ENCODE measurements at places on chromosomes 4 and X.

DNA sequence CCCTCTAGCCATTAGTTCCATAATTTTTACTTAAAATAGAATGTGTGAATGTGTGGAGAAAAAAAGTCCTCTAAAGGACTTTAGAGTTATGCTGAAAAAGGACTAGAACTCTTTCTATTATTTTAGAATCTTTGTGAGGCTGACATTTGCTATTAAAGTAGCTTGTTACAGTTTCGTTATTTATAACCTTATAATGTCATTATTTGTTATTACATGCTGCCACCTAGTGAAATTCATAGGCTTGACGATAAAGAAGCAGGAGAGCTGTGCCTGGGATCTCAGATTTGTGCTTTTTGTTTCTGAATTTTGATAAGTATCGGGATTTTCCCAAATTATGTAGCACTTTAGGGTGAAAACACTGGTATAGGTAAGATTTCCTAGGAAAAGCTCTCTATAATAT is 38.5 kb upstream of the TAPT1 start:
- DNase-seq = no peak

GRCh38 chrX:137545711-137546651 is 19.9 kb upstream of the ZIC3 start:
- no peak for DNase-seq

GRCh38 chr4:150694438-150694837 is 112.5 kb downstream of the MAB21L2 start:
- DNase-seq = no peak

- no peak for DNase-seq
These were observed 221.3 kb downstream of the DCTD start for GRCh38 chr4:182695842-182696241.

DNA sequence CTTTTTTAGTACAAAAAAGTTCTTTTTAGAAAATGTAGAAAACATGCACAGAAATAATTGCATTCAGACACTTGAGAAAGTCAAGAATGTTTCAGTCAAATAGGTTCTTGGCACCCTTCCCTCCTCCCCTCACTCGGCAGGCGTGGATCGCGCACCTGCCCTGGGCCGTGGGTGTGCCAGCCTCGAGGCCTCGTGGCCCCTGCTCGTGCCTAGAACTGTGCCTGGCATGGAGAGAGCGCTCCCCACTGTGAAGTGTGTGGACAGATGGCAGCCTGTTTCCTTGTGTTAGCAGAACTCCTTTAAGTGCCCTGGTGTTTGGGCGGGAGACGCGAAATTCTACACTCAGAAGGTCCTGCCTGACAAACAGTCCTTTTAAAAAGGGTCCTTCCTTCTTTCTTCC is 14.7 kb downstream of the RGS12 start:
- peak; percentile 13 for DNase-seq

GRCh38 chr4:112253382-112254000 is 21.9 kb downstream of the AP1AR start:
- DNase-seq = no peak

DNA sequence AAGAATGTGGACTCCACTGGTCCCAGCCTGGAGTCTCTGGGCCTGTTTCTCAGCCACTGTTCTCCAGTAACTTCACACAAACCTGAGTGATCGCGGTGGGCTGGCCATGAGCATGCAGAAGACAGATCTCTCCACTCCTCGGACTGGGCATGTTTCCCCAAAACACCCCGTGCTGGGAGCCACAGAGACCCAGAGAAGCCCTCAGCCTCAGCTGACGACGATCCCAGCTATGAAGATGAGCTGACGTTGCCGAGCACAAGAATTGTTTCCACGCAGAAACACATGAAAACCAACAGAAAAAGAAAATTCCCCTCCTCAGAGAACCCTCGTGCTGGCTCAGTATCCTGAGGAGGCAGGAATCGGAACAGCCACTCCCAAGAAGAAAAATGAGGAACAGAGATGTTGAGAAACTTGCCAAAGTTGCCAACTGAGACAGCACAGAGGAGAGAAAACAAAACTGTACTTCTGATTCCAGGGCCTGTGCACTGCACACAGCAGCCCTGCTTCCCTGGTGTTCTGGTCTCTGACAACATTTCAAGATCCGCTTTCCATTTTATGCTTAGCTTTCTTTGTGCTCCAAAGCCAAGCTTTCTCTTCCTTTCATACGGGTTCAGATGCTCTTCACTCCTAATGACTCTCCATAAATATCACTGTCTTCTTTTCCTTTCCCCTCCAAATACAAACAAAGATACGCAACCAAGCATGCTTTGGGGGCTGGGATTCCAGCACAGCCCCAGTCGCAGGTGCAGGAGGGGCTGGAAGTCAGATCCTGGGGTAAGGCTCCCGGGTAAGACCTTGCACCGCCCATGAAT is 81.4 kb downstream of the IRF2 start:
- DNase-seq = peak; percentile 29

GRCh38 chr4:150501009-150501727 is 80.8 kb upstream of the MAB21L2 start:
- no peak for DNase-seq

- DNase-seq = no peak
These were observed 646.9 kb downstream of the STPG2 start for GRCh38 chr4:97496298-97496873.

GRCh38 chrX:118189000-118189399 is 72.4 kb upstream of the KLHL13 start:
- DNase-seq = no peak

- DNase-seq = no peak
These were observed 52.9 kb upstream of the LIMCH1 start for GRCh38 chr4:41485041-41485440.

- DNase-seq = no peak
These were observed 2.8 kb downstream of the TMEM185A start for GRCh38 chrX:149628768-149629167.

GRCh38 chrX:154059729-154060245 is 37.7 kb downstream of the MECP2 start:
- no peak for DNase-seq

DNA sequence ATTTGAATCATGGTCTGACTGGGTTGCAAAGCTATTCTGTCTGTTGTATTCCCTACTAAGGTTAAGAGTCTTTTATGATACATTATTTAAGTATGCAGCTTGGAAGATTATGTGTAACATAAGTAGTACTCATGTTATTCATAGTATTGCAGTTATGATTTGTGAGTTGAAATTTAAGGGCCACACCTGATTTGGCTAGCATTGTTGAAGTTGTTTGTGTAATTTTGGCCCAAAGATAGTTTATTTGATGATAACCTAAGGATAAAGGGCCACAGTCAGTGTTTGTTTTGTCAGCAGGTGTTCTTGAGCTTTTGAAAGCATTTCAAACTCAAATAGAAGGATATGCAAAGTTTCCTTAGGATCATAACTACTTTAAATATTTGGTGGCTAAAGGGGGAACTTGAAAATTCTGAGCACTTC is 38.9 kb downstream of the NUDT9 start:
- DNase-seq = no peak

- DNase-seq = no peak
These were observed 22.2 kb downstream of the WFS1 start for GRCh38 chr4:6291784-6292297.

- DNase-seq = peak; percentile 42
These were observed 20.8 kb upstream of the SEC24B start for GRCh38 chr4:109412776-109413175.

DNA sequence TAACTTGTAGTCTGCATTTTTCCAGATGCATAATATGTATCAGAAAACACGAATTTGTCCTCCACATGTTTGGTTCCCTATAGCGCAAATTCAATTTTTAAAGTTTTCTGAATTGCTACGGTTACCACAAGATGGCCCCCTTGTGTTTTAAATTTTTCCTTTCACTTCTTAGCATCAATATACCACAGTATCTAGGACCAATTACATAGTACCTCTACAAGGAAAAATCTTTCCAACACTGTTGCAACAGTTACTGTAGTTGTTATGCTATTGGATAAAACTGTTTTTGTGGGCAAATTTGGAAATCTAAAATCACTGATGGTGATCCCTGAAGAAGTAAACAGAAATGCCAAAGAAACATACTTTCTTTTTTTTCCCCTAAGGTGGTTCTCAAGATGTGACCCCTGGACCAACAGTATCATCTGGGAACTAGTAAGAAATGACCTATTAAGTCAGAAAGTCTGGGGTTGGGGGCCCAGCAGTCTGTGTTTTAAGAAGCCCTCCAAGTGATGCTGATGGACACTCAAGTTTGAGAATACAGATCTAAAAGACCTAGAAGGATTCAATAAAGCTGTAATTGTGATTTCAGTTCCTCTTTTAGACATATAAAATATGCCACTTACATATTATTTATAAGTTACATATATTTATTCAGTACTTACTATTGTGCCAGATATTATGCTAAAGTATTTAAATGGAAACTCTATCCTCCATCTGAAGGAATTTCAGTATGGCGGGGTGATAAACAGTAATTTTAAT is 3.1 kb downstream of the ZGRF1 start:
- no peak for DNase-seq

- DNase-seq = peak; percentile 92
These were observed 239.4 kb upstream of the STK26 start for GRCh38 chrX:131783555-131784308.

GRCh38 chr4:85744950-85745349 is 270.0 kb downstream of the ARHGAP24 start:
- no peak for DNase-seq

DNA sequence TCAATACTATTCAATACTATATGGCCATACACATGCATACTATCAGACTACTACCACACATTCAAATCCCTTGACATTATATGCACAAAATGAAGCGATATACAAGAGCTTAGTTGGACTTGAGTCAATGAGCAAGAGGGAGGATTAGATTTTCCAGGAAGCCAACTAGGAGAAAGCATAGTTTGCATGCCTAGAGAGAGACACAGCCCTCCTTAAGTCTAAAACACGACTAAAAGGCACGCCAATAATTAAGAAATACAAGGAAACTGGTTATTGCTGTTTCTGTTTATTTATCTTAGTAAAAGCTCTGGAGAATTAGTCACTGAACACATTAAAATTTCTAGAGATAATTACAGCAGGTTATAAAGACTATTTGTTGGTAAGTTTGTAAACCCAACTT is 21.8 kb downstream of the MBNL3 start:
- no peak for DNase-seq

GRCh38 chr4:8266088-8266487 is 3.5 kb upstream of the HTRA3 start:
- DNase-seq = no peak

- DNase-seq = no peak
These were observed 450.1 kb upstream of the INTU start for GRCh38 chr4:127182687-127183086.

DNA sequence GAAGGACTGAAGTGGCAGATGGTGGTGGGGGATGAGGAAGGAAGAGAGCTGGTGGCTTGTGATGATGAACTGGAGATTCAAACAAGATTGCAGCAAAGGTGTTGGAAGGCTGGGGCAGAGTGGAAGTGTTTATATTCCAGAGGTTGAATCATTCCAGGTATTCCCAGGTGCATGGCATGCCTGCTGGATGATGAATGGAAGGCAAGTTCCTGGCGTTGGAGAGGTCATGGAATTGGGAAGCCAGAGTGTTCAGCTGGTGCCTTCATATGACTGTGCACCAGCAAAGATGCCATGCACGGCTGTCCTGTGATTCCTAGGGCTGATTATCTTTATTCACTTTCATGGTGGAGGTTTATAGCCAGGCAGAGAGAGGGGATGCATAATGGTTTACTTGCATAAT is 135.8 kb upstream of the PUDP start:
- DNase-seq = no peak

GRCh38 chr4:105196523-105197145 is 50.0 kb downstream of the TET2 start:
- DNase-seq = no peak

GRCh38 chrX:69357317-69357716 is 146.8 kb upstream of the NALF2 start:
- DNase-seq = peak; percentile 78

DNA sequence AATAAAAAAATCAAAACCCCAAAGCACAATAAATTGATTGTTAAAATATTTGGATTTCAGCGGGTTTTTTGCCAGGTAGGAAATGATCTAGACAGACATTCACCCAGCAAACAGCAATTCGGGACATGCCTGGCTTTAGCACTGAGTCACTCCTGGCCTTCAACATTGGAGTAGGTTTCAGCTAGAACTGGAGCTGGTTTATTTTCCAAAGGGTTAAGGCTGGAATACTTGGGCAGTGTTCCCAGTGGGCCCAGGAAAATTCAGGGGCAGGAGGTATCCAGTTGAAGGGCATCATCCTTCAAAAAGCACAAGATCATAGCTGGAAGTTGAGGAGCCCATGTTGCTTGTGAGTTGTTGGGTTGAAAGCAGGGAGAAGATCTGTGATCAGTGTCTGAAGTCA is 41.0 kb downstream of the TXLNG start:
- no peak for DNase-seq

DNA sequence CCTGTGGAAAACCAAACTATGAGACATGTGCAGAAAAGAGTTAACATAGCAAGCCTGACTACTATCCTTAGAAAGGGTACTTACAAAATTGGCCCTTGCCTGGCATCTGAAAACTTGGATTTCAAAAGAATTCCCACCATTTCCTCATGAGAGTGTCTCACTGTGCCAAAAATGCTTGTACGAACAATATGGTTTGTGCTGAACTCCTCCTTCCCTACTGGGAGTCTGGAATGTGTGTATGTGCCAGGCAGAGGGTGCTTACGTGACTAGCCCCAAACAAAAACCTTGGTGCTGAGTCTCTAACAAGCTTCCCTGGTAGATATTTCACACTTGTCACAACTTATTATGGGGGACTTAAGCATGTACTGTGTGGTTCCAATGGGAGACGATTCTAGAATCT is 81.7 kb upstream of the GIMD1 start:
- DNase-seq = no peak

- DNase-seq = peak; percentile 84
These were observed at the start of the genes CEP44 and FBXO8 for GRCh38 chr4:174283507-174284471. Gene CEP44 (plus strand): TSS chr4:174283911. CDS start chr4:174299122, 15,211 bp downstream. Gene FBXO8 (minus strand): TSS chr4:174283667. CDS start chr4:174263092, 20,575 bp downstream.

DNA sequence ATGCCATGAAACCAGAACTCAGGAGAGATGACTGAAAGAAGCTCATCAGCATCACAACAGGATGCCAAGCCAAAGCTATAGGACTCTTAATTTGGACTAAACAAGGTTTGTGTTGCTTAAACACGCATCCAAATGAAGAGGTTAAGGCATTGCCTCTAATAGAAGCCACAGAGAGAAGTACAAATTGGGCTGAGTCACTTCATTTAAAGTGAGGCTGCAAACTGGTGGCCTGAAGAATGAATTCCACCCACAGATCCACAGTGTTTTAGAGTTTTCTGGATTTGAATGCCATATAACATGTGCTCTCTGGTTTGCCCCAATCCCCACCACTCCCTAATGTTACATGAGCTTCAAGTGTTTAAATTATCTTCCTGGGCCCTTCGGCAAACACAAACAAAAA is 103.5 kb downstream of the FIP1L1 start:
- DNase-seq = no peak

DNA sequence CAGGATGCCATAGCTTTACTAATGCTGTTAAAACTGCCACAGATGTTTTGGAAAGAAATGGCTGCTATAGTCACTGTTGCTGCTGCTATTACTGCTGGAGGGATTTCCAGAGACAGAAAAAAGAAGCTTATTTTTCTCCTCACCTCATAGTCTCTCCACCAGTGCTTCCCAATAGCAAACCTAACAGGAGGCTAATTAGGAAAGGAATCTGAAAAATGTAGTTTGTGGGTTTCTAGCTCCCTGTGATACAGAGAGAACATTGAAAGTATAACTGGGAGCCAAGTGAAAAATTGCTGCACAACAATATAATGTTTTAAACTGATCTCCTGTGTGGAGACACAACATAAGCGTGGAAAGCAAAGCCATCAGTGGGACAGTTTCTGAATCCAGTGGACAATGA is 8.6 kb upstream of the TSPAN7 start:
- no peak for DNase-seq
